ENCODE measurements at places on chromosomes 4 and X.

DNA sequence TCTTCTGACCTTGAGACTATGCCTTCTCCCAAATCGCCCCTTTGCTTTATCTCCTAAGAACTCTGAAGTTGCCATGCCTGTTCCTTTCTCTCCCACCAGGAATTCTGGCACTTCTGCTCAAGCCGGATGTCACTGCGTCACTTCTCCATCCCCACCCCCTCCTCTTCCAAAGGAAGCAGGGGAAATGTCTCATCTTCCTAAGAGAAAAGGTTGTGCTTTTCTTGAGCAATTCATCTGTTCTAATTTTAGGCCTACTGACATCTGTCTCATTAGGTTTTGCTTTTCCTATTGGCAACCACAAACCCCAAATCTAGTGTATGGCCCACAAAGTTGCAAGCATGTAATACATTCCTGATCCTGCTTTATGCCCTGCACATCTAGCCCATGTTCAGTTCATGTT lies 163.1 kb upstream of the PLAC1 start:
- DNase-seq, result peak; percentile 75

- DNase-seq, result peak; percentile 84
These were observed 380.8 kb downstream of the SPRY1 start for GRCh38 chr4:123777373-123777772.

GRCh38 chrX:13803116-13803515 lies 13.8 kb downstream of the GPM6B start:
- no peak for DNase-seq

GRCh38 chrX:154836163-154836562 lies 1.7 kb upstream of the SMIM9 start:
- no peak for DNase-seq

- no peak for DNase-seq
These were observed 127.6 kb downstream of the AMELX start for GRCh38 chrX:11420851-11421250.

- no peak for DNase-seq
These were observed at the start of gene SYTL5 for GRCh38 chrX:38006291-38006690. TSS of gene SYTL5 (plus strand) at chrX:38006553. CDS start at chrX:38033890, 27,337 bp downstream.

DNA sequence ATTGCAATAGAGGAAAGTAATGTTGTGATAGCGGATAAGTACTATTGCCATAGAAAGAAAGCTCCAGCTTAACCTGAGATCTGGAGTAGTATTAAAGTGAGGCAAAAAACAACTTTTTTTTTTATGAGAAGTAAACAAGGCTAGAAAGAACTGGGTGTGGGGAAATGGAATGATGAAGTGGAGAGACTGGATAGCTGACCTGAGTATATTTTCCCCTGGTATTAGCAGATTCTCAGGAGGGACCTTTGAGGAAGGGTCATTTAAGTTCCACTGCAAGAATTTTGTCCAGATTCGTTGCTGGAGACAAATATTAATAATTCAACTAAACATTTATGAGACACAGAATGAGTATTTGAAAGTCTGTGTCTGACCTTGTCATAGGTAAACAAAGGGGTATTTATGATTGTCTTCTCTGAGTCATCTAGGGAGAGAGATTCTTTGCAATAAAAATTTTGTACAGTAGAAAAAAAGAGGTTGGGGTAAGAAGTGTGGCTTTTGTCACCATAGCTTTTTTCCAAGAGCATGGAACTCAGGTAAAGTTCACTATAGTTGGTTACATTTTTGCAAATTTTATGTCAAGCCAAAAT lies 2095.9 kb downstream of the ARAP2 start:
- DNase-seq, result no peak

- DNase-seq, result peak; percentile 0
These were observed 573.8 kb downstream of the MAGEB5 start for GRCh38 chrX:26789751-26790150.

GRCh38 chrX:147933815-147934214 lies 22.1 kb downstream of the FMR1 start:
- DNase-seq, result no peak

DNA sequence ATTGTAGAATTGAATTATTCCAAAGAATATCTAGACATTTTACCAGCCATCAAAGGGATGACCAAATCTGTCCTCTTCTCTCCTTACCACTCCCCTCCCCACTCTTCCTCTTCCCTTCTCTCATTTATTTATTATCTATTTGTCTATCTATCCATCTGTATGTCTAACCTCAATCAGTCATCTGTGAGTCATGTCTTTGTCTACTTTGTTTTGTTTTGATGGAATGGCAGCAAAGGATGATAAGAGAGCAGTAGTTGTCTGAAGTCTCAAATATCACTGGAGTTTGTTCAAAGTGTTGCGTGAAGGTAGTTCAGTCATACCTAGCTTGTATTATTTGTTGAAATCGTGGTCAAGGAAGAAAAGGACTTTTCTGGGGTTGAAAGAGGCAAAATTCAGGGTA lies 34.7 kb upstream of the PGRMC2 start:
- DNase-seq, result peak; percentile 31

- DNase-seq, result peak; percentile 67
These were observed at the start of gene INPP4B for GRCh38 chr4:142846108-142846728. TSS of gene INPP4B (minus strand) at chr4:142846301.

GRCh38 chrX:55290963-55291362 lies 26.2 kb upstream of the PAGE3 start:
- no peak for DNase-seq

GRCh38 chrX:68183612-68184214 lies 249.6 kb downstream of the OPHN1 start:
- DNase-seq, result peak; percentile 51

- no peak for DNase-seq
These were observed 53.2 kb upstream of the RBMX start for GRCh38 chrX:136933611-136934145.

DNA sequence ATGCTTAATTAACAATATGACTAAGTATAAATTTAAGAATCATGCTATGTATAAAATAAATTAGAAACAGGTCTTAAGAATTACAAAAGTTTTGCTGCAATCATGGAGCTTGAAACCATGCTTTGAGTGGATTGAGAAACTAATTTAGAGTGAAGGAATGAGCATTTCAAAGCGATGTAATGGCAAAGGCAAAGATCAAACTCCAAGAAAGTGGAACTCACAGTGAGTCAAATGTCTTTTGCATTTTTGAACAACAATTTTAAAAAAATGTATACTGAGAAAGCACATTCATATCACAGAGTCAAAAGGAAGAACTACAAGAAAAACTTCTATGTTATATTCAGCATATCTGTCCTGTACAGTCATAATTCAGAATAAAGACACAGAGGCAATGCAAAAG lies 6.6 kb downstream of the GPRIN3 start:
- no peak for DNase-seq

- no peak for DNase-seq
These were observed 4.3 kb upstream of the SLC26A1 start for GRCh38 chr4:997375-998071.

GRCh38 chr4:2415881-2416563 lies 2.4 kb downstream of the ZFYVE28 start:
- DNase-seq, result no peak

GRCh38 chrX:24860140-24860539 lies 155.6 kb downstream of the ARX start:
- DNase-seq, result peak; percentile 39

DNA sequence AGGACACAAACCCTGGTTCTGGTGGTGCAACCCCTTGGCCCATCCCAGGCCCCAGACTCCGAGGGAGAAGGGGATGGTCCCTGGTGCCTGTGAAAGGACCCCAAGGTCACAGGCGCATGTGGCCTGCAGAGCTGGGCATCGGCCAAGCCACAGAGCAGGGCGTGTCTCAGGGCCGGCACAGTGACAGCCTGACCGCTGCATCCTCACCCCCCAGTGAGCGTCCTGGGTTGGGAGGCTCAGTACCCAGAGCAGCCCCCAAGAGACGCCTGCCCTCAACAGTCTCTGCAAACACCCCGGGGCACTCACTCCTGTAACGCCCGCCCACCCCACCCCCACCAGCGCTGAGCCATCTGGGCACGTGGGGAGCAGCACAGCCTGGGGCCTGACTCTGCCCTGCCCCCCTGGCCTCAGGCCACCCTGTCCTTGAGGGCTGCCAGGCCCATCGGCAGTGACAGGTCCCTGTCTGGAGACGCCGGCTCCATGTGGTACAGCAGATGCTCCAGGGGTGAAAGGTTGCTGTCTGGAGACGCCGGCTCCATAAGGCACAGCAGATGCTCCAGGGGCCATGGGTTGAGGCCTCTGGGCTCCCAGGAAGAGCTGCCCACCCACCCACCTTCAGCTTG lies 24.5 kb upstream of the CPLX1 start:
- no peak for DNase-seq

DNA sequence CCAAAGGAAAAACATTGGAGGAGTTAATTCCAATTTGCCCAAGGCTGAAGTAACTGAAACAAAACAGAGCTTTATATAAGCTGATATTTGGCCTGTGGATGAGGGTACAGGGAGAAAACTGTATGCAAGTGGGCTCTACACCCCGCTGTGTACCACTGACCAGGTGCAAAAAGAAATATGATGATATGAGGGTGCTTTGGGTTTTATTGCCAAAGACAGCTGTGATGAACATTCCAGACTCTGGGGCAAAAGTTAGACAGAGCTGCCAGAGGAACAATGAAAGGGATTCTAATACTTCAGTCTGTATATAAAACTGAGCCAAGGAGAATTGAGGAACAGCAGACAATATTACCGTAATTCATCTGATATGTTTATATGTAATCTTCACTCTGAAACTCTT lies 117.4 kb downstream of the MID1 start:
- no peak for DNase-seq

- DNase-seq, result no peak
These were observed 26.4 kb downstream of the ATG4A start for GRCh38 chrX:108117988-108118387.

DNA sequence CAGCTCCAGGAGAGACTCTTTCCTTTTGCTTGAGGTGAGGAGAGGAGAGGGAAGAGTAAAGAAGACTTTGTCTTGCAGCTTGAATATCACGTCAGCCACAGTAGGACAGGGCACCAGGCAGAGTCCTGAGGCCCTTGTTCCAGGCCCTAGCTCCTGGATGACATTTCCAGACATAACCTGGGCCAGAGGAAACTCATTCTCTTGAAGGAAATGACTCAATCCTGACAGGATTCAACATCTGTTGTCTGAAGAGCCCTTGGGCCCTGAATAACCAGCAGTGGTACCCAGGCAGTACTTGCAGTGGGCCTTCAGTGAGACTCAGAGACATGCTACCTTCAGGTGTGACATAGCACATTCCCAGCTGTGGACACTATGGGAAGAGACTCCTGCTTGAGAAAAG lies 62.8 kb downstream of the FGF16 start:
- no peak for DNase-seq

DNA sequence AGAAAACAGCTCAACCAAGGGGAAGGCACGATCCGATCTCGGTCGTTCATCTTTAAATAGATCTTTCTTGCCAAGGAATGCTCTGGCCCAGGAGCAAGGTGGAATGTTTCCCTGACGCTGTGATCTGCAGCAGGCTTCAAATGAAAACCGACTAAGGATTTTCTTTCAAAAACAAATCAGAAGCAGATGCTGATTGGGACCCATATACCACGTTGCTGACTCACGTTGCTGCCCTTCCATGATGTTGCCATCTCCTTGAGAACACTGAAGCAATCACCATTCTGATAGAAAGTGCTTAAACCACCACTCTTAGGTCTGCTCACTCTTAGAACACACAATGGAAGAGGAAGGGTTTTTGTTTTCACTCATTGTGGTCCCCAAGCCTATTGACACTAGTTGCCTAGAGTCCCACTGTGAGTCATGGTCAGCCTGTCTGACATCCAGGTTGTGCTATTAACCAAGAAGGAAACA lies 26.1 kb downstream of the LAMTOR3 start:
- no peak for DNase-seq

GRCh38 chrX:119672426-119672825 lies 20.5 kb downstream of the SEPTIN6 start:
- DNase-seq, result peak; percentile 10

DNA sequence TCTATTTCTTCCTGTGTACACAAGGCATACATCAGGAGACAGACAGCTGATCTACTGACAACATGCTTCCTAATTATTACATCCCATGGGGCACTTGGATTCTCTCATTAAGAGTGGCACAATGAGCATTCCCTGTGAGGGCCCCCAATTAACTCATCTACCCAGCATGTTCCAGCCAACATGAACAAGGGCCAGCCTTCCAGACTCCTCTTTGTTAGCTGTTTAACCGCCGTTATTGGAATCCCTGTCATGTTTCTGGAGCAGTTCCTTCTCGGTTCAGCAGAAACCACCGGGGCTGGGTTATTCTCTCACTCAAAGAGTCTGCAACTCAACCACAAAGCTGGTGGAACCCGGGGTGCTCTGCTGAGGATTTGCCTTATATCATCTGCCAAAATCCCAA lies 9.9 kb upstream of the GPM6B start:
- DNase-seq, result no peak

DNA sequence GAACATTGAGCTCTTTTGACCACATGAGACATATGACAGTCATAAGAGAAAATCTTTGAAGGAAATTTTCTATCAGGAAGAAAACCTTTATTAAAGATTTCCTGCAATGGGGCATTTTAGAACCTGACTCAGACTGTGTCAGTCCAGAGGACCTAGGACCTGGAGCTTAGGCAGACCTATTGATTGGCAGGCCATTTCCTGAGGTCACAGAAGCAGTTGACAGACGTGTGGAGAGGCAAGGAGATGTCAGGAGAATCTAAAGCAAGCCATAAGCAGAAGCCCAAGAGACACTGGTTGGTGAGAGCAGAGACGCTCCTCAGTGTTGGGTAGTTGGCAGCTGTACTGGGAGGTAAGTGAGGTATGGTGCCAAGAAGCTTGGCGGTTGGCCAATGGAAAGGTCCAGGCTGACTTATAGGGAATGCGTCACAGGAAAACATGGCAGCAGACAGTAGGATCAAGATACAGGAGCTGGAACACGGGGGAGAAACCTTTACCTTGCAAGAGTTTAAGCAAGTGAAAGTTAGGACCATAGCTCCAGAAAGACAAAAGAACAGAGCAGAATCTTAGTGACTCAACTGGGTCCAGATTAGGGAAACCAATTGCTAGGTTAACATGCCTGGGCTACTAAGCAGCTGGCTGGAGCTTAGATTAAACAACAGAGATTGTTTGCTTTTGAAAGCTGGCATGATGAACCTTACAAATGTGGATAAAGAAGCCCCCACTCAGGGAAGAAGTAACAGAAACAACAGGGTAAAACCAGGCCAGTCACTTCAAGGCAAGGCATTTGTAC lies 18.6 kb downstream of the PALLD start:
- DNase-seq, result no peak

GRCh38 chr4:173878701-173879100 lies 348.7 kb upstream of the HAND2 start:
- peak; percentile 88 for DNase-seq

DNA sequence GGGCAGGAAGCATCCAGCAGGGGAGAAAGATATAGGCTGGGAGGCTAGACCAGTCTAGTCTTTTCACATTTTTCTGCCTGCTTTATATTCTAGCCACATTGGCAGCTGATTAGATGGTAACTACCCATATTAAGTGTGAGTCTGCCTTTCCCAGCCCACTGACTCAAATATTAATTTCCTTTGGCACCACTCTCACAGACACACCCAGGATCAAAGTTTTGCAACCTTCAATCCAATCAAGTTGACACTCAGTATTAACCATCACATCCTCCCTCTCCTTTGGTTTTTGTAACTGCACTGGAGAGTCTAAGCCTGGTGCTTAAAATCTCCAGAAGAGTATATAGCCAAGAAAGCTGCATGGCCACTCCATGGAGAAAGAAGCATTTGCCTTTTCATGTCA lies 560.4 kb downstream of the GRXCR1 start:
- no peak for DNase-seq

- peak; percentile 67 for DNase-seq
These were observed at the start of gene CXCL1 for GRCh38 chr4:73869130-73870055. TSS of gene CXCL1 (plus strand) at chr4:73869393. CDS start at chr4:73869471, 78 bp downstream.

GRCh38 chrX:74450803-74451449 lies 29.6 kb downstream of the SLC16A2 start:
- peak; percentile 92 for DNase-seq

Measured in cardiac fibroblast (primary cell).